Cardiac muscle cell (in vitro differentiated cells and primary cell): ENCODE measurements at places on chromosomes 4 and X.

- DNase-seq: no peak
These were observed 221.9 kb downstream of the LHFPL1 start for GRCh38 chrX:112457788-112458187.

GRCh38 chr4:94399721-94400120 lies 52.0 kb upstream of the PDLIM5 start:
- no peak for DNase-seq

DNA sequence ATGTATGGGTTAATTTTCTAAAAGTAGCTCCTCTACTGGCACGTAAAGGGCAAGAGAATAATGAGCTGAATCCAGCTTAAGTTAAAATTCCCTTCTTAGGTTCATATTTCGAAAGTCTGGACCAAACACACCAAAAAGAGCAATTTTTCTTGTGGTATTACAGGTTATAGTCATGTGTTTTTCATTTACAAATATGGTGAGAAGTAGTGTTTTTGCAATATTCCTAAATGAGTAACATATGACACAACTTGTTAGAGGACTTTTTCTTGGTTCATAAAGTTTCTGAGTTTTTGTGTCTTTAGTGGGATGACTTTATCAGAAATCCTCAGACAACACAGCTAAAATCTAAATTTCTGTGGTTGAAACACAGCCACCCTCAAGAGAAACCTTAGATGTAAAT lies 172.1 kb downstream of the AFF2 start:
- DNase-seq: no peak

GRCh38 chrX:129233786-129234185 lies 289.5 kb downstream of the SMARCA1 start:
- no peak for DNase-seq

DNA sequence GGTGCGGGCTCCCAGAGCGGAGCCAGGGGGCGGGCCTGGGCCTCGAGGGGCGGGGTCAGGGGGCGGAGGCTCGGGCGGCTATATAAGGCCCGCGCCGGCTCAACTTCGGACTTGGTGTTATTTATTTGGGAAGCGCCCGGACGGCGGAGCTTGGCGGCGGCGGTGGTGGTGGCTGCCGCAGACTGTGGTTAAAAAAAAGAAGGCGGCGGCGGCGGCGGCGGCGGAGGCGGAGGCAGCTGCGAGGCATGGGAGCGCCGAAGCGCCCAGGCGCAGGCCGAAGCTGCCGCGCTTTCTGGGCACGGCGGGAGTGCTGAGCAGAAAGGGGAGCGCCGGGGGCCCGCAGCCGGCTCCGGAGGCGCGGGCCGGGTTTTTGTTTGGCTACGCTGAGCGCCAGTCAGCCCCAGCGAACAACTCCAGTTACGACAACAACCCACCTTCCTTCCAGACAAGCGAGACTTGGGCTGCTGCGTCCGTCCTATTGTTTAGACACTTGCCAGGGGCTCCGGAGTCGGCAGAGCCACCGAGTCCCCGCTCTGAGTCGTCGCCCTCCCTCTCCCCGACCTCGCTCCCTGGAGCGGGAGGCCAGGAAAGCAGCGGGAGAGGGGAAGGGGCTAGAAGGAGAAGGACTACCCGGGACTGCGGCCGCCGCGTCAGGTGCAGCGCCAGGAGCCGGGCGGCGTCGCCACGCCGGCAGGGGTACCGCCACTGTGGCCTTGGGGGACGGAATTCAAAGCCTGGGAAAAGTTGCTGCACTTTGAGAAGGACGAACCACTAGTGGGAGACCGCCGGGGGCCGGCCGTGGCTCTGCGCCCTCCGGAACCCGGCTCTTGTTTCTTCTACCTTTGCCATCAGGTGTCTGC lies at the start of gene SLIT2:
TSS of gene SLIT2 (plus strand) at position 110 of the 860 bp plus-strand sequence. CDS start 1,911 bp downstream, outside the sequence.
- DNase-seq: peak; percentile 94

DNA sequence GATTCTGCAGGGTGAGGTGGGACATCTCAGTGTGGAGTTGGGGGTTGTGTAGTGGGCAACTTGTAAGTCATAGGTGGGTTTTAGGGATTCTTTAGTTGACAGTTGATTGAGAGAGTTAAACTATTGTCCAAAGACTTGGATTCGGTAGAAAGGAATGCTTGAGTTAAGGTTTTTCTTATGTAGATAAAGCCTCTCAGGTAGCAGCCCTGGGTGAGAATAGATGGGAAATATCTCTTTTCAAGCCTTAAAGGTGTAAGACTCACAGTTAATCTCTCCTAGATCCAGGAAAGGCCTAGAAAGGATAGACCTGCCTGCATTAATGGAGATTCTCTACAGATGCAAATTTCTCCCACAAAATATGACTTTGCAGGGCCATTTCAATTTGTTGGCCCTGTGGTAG lies 108.4 kb downstream of the ARSJ start:
- DNase-seq: no peak

DNA sequence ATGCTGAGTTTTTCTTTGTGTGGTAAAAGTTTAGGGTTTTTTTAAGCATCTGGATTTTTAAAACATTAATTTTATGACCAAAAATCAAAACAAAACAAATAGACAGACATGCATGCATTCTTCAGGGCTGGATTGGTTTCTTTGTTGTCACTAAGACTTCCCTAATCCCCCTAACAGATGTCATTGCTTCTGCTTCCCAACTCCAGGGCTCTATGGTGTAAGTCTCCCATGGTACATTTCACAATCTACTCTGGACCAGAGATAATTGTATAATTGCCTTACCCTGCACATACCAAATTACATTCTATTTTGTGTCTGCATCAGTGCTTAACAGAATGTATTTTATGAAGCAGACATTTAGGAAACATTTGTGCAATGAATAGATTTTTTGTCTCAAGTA lies 529.1 kb upstream of the SMIM31 start:
- DNase-seq: no peak

- no peak for DNase-seq
These were observed 43.6 kb upstream of the PHOX2B start for GRCh38 chr4:41792166-41792565.

DNA sequence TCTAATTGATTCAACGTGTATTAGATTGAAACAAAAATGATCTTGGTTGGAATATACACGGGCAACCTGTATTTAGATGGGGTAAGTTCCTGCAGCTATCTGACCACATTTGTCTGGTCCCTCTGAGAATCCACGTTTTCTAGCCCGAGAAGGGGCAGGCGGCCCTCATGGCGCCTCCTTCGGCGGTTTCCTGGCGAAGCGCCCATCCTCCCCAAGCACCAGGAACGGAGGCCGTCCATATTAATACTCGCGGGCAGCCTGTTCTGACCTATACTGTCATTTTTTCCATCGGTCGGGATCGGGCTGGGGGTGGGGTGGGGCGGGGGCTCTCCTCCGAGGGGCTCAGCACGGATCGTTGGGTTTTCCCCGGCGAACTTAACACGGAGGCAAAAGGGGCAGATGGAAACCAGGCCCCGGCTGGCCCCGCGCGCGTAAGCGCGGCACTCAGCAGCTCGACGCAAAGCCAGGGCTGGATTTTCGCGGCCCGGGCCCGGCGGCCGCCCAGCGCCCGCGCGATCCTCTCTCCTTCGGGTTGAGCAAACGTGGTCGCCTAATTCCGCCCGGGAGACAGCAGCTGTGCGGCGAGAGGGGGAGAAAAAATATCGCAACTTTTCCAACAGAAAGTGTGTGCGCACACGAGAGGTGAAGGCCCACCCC lies 77.2 kb upstream of the BCOR start:
- DNase-seq: peak; percentile 82

DNA sequence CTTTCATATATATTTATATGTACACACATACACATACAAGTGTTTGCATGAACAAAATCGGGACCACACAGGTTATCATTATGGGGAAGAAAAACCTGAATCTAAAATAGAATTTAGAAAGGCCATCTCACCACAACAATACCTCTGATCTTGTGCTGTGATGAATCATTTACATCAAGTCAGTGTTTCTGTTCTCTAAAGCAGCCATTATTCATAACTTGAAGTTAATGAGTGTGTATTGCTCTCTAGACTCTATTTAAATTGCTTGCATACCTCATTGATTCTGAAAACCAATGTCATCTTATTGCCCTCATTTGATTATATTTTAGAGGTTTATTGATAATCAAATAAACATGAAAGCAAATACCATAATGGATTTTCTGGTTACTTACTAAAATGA lies 71.6 kb downstream of the FAM114A1 start:
- DNase-seq: no peak

DNA sequence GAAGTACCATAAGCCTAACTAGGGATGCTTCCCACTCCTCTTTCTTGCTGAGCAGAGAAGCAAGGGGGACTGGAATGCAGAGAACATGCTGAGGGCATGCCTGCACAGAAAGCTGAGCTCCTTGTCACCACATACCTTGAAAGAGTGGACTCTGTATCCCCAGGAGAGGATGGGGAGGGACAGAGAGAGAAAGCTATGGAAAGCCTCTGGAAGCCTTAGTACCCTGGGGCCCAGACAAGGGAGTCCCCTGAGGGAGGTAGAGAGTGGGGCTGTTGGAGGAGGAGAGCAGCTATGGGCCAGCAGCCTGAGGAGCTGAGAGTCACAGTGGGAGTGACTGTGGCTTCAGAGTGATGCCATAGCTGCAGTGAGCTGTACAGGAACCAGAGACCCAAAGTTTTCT lies 77.9 kb downstream of the RTL9 start:
- no peak for DNase-seq

DNA sequence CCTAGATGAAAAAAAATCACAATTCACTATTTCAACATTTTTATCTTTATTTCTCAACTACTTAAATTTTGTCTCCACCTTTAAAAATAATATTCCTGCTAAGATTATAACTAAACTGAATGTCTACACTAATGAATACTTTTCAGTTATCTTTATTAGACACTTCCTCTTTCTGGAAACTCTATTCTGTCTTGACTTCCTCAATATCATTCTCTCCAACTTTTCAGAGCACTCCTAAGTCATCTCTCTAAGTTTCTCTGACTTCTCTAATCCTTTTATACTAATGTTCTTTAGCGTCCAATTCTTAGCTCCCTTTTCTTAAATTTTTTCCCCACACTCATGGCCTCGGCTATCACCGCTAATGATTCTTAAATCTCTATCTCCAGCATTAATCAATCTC lies 374.2 kb downstream of the FBXO8 start:
- DNase-seq: no peak

DNA sequence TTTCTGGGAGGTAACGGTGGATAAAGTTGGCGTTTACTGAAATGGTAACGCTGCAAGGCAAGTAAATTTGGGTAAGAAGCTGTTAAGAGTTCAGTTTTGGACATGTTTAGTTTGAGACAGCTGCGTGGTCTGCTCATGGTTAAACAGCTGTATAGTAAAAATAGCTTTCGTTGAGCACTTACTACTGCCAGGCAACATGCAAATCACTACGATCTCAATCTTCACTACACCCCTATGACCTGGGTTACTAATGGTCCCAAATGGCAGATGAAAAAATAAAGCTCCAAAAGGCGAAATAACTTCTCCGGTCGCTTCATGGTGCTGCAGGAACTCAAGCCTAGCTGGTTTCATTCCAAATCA lies 22.2 kb downstream of the FABP2 start:
- DNase-seq: no peak

GRCh38 chrX:130330706-130331105 lies 9.0 kb upstream of the SLC25A14 start:
- peak; percentile 53 for DNase-seq

- no peak for DNase-seq
These were observed 28.8 kb downstream of the AMELX start for GRCh38 chrX:11321986-11322385.
